ENCODE measurements at places on chromosomes 3 and 15. TPM values are rescaled to one million over a fixed set of nuclear protein-coding genes. Genes with fewer than 3 reads are reported as not detected.

- no peaks in the 10 kb centered on the region for H3K4me1 ChIP-seq
- no peak overlapping the region for H3K27ac ChIP-seq
- H3K4me3 ChIP-seq, result no peak overlapping the region
- peaks cover 6% of the 10 kb centered on the region for H3K27me3 ChIP-seq
- DNase-seq, result no peak
Measured at GRCh38 chr15:50808728-50809127, 43.2 kb upstream of the SPPL2A start.

DNA sequence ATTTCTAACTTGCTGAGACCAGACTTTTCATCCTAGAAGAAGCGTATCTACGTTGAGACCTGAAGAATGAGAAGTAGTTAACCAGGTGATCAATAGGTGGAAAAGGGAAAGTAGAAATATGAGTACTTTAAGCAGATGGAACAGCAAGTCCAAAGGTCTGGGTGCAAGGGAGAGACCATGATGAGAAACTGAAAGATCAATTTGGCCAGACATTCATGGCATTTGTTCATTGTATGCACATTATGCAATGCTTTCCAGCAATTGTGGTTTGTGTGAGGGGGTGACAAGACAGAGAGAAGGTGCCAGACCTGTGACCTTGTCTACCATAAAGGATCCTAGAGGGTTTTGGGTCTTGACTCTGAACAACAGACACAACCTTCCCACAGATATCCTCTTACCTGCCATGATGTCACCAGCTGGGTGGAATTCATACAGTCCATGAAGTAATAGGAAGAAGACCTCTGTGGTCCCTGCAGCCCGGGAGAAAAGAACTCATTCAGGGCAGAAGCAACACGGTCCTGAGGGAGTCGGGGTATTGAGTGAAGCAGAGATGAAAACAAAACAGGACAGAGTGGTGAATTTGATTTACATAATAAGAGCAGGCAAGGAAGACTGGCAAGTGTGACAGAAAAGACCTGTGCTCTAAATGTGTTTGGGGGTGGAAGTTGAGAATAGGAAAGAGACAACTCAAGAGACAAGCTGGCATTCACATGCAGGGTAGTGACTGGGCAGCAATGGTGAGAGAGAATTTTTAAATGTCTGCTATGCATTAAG, 63.4 kb upstream of the PSMD6 start:
- H3K36me3 ChIP-seq, result no peaks in the 10 kb centered on the region
- DNase-seq, result no peak
- H3K27me3 ChIP-seq, result no peaks in the 10 kb centered on the region

The MLF1 gene
- total RNA-seq, result 18.2 TPM

The ACP3 gene
- not detected for total RNA-seq

The TEX55 gene
- total RNA-seq, result not detected

The PTH1R gene
- total RNA-seq, result not detected
